ENCODE measurements at places on chromosomes 4 and X.

- DNase-seq = no peak
Measured at GRCh38 chrX:129980001-129980401, 2.4 kb upstream of the BCORL1 start.

- DNase-seq = no peak
Measured at GRCh38 chrX:133897593-133898163, 87.7 kb downstream of the GPC3 start.

- DNase-seq = no peak
Measured at GRCh38 chrX:17028356-17028755, 81.9 kb downstream of the REPS2 start.

- DNase-seq = no peak
Measured at GRCh38 chr4:15443371-15444160, 15.7 kb downstream of the C1QTNF7 start.

GRCh38 chr4:10171055-10171454 is 54.5 kb upstream of the WDR1 start:
- no peak for DNase-seq

- peak; percentile 34 for DNase-seq
Measured at GRCh38 chr4:144499777-144500176, 146.2 kb upstream of the HHIP start.

GRCh38 chrX:102042372-102043325 is 82.8 kb upstream of the TCEAL2 start:
- DNase-seq = no peak

GRCh38 chr4:73098713-73099112 is 29.2 kb upstream of the COX18 start:
- no peak for DNase-seq

GRCh38 chrX:50103866-50104566 is 96.8 kb downstream of the AKAP4 start:
- DNase-seq = no peak

- no peak for DNase-seq
Measured at GRCh38 chr4:108851366-108851765, 88.5 kb upstream of the ETNPPL start.

GRCh38 chr4:148196164-148196563 is 246.1 kb downstream of the NR3C2 start:
- no peak for DNase-seq

DNA sequence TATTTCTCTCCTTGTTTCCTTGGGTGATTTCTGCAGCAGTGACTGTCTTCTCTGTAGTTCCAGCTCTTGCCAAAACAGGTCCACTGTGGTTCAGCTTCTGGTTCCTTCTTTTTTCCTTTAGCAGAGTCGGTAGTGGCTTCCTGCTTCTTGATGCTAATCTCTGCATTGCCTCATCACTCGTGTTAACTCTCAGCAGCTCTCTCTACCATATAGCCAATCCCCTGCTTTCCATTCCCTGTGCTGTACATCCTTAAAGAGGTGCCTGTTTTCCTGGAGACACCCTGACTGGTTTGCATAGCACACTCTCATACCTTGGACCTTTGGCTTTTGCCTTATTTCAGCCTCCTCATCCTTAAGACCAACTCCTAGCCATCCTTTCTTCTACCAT is 191.2 kb upstream of the LNX1 start:
- no peak for DNase-seq

DNA sequence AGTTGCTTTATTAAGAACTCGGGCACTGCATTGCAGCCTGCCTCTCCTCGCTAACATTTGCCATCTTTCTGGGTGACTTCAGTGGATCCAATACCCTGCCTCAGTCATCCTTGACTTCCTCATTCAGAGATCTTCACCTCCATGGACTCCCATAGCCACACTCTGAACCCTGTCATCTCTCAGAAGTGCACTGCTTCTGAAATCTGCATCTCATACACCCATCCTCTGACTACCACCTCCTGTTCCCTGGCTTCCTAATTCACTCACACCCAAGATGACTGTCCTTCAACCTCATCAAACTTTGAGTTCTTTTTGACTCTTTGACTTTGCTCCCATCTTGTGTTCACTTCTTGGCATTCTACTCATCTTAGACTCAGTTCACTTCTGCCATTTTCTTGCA is 25.3 kb upstream of the CYBB start:
- peak; percentile 22 for DNase-seq

GRCh38 chr4:15654593-15655222 is 449 bp downstream of the FBXL5 start:
- peak; percentile 38 for DNase-seq

- DNase-seq = no peak
Measured at GRCh38 chrX:133333154-133333750, 82.0 kb downstream of the GPC4 start.

GRCh38 chr4:188387179-188387791 is 248.0 kb downstream of the TRIML1 start:
- no peak for DNase-seq

- no peak for DNase-seq
Measured at GRCh38 chr4:47929682-47930201, 15.4 kb upstream of the NFXL1 start.

- DNase-seq = no peak
Measured at GRCh38 chr4:155632310-155632840, 34.3 kb upstream of the GUCY1A1 start.

DNA sequence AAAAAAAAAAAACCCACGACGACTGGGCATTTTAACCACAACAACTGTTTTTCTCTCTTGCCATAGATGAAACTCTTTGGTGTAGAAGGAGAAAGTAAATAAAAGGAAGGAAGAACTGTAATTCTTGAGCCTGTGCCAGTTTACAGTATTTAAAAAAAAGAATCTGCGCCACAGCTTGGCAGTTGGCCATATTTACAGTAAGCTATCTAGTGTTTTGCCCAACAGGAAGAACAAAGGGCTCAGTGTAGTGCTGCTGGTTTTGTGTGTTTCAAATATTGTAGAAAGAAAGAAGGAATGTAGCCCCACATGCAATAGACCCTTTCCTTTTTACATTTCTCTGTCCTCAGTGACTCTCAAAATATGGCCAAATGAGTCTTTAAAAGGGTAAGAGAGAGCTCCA is 66.1 kb downstream of the NR3C2 start:
- no peak for DNase-seq

GRCh38 chrX:150683536-150684146 is 9.6 kb upstream of the MTMR1 start:
- peak; percentile 67 for DNase-seq

DNA sequence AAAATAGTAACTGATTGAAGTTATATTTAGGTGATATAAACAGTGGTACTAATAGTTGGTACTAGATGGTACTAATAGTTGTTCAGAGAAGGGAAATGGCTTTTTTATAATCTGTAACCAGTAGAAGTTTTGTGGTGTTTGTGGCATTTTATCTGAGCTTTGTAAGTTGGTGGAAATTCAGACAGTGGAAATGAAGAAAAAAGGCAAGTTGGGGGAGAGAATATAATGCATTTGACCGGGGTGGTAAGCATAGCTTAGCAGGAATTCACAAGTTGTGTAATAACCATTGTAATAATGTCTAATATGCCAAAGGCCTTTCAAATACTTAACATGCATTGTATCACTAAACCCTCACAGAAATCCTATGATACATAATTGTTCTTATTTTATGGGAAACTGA is 36.3 kb downstream of the DTHD1 start:
- DNase-seq = no peak

GRCh38 chr4:138851391-138852335 is 163.9 kb upstream of the NOCT start:
- DNase-seq = no peak

DNA sequence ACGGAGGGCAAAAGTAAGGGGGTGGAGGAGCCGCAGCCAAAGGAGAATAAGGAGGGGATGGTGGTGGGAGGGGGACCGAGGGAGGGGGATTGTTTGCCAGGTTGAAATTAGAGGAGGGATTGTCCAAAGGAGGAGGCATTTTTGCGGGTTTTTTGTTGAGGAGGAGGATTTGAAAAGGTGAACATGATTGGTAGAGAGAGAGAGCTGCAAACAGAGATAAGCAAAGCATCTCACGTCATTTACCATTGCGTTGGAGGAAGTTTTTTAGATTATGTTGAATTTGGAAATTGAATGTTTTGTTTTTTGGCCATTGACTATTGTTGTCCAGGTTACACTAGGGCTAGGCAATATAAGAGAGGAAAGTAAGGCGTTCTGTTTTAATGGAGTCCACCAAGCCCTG is 54.5 kb upstream of the ABCB7 start:
- no peak for DNase-seq

- DNase-seq = no peak
Measured at GRCh38 chr4:54657185-54657550, 589 bp upstream of the KIT start.

DNA sequence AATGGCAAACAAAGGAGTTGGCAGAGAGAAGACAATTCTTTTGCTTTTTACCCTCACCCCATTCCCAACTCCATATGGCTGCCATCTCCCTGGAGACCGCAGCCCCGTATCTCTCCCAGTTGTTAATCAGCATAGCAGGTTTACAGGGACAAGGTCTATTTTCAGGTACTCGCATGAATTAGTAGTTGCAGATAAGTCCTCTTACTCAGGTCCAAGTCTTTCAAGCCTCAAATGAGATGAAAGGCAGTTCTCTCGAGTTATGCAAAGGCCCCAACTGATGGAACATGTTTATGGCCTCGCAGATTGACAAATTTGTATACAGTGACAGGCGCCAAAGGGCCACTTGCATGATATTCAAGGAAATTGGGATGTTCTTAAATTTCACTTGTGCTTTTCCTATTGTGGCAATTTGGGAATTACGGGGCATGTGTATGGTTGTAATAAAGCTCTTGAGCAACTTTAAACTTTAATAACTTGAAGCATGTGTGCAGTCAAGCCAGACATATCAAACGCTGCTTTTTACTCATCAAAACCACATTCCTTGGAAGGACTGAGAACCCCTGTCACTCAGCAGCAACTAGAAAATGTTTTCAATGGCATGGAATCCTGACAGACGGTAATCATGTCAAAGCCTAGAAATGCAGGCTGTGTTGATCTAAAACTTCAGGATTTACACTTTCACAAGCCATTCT is 45.1 kb downstream of the KDR start:
- DNase-seq = no peak
